T-helper 22 cell (primary cell): ENCODE measurements at places on chromosomes 4 and X.

DNA sequence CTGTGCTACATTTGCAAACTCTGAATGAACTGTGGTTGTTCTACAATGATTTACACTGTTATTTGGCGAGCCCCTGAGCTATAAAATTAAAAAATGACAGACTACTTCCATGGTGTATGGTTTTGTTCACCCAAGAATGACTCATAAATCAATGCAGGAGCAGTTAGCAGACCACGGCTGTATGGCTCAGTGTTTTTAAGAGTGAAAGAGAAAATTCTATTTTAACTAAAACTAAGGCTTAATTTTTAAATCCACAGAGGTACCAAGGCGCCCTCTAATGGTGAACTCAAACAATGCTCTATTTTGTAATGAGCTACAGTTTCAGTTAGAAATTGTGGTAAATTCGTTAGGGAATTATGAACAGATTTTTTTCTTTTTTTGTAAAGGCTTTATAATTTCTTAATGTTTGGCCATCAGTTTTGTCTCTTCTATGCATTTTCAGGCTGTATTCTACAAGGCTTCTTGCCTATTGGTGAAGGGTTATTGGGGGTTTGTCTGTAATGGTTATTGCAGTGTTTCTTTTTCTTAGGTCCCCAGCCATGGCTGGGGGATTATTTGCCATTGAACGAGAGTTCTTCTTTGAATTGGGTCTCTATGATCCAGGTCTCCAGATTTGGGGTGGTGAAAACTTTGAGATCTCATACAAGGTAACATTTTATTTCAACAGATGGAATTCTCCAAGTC is 32.5 kb downstream of the HMGB2 start:
- no peak for DNase-seq

DNA sequence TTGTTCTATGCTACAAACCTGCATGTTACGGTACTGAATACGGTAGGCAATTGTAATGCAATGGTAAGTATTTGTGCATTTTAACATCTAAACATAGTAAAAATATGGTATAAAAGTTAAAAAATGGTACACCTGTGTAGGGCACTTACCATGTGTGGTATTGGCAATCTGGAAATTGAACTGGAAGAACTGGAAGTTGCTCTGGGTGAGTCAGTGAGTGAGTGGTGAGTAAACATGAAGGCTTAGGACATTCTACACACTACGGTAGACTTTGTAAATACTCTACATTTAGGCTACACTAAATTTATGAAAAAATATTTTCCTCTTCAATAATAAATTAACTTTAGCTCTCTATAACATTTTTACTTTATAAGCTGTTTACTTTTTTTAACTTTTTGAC is 78.9 kb downstream of the RRAGB start:
- DNase-seq: no peak

GRCh38 chrX:23731951-23732350 is 11.1 kb downstream of the ACOT9 start:
- no peak for DNase-seq

DNA sequence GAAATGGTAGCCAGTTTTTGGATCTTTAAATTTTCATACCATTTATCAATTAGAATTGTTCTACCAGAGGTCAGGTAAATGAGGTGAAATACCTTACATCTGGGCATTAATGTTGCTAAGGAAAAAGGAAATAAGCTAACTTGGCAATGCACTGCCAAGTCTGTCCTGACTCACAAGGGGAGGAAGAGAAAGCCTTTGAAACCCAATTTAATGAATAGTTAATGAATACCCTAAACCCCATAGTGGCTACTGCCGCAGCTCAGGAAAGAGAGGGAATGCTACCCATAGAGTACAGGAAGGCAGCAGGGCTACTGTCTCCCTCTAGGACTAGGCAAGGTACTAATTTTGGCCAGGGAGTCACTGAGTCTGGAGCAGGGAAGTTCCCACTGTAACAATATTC is 16.8 kb upstream of the DHX15 start:
- DNase-seq: no peak

DNA sequence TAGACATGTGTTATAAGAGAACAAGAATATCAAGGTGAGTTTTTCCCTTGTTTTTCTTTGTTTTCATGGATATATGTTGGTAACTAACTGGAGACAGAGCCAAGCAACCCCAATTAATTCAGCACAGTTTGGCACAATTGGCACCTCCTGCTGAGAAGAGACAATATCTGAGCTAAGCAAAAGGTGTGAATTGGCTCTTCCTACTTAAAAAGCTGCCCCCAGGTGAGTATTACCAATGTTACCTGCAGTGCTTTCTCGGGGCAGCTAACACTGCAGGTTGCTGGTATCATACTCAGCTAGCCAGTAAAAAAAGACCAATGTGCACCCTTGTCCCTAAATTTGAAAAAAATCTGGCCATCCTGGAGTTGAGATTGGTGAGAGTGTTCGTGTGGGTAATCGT is 871.2 kb upstream of the TENM3 start:
- DNase-seq: no peak
